Retinal pigment epithelial cell (primary cell): ENCODE measurements at places on chromosomes 13 and 19.

DNA sequence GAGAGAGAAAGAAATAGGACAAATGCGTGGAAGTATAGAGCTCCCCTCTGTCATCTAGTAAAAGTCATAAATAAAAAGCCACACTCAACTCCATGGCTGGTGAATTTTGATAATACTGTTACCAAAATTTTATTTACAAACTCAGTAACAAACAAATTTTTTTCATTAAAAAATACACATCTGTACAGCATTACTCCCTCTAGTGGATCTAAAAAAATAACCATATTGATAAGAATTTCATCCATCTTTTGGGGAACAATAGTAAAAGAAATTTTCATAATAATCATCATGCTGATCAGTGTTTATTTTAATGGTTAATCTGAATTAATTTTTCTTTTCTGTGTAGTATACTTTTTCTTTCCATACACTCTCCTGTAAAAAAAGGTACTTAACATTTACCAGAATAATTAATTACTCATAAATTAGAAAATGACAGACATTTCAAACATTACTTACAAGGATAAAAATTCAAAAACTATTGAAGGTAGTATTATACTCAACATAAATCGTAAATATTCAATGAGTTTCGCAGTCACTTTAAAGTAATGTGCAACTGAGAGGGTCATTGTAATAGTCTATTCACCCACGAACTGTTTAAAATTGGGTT, 173.5 kb upstream of the LSM14A start:
- no peak for DNase-seq

DNA sequence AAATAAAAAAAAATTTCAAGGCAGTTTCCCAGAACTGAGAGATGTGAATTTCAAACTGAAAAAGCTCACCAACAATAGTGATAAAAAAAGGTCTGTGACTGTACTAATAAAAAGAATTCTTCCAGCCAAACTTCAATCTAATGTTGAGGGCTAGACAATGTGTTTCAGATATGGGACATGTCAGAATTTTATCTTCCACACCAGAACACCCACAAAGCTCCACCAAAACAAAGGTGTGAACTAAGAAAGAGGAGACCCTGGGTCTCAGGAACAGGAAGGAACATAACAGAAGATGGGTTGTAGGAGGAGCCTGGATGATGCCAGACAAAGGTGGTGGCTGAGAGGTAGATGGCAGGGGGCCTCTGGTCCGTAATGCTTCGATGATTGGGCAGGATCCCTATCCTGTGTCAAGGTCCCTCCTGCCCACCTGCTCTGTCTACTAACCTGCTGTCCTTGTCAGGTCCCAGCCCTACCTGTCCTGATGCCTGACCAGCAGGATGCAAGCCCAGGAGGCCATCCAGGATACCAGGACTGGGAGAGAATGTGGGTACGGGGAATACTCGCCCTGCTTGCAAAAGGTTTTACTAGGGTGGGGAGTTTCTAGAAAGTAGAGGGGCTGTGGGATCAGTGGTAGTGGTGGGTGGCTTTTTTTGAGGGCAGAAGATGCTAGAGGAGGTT, 4.5 kb downstream of the MZF1 start:
- DNase-seq, result no peak

- peak; percentile 41 for DNase-seq
Measured at GRCh38 chr19:35063940-35064818, 22.7 kb downstream of the HPN start.

- DNase-seq, result peak; percentile 55
Measured at GRCh38 chr13:106172176-106172905, 363.1 kb downstream of the EFNB2 start.

GRCh38 chr13:44294876-44295275, 78.7 kb upstream of the SERP2 start:
- no peak for DNase-seq

- DNase-seq, result no peak
Measured at GRCh38 chr19:1232652-1233072, 5.1 kb downstream of the CBARP start.

GRCh38 chr19:6738787-6739389, 592 bp upstream of the TRIP10 start:
- DNase-seq, result no peak

- DNase-seq, result peak; percentile 40
Measured at GRCh38 chr13:43303033-43303729, 279.8 kb downstream of the DNAJC15 start.

- DNase-seq, result no peak
Measured at GRCh38 chr13:47399599-47399998, 502.7 kb upstream of the HTR2A start.

GRCh38 chr13:21668732-21669275, 2.1 kb upstream of the FGF9 start:
- DNase-seq, result no peak

DNA sequence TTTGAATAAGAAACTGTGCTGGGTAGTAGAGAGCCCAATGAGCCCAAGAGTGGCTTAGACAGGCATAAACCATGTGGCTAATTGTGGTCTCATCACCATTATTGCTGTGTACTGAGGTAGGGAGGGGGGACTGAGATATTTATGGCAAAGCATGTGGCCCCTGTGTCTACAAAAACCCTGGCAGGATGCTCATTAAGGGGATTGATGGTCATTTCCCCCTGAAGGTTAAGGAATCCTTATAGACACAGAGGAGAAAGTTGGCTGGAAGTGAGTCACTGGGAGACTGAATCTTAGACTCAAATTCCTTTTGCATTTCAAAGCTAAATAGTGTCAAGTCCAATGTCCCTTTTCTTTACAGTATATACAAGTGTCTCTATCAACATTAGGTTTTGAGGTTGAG, 9.8 kb upstream of the DACT3 start:
- DNase-seq, result no peak

- DNase-seq, result no peak
Measured at GRCh38 chr13:28339419-28339818, 155.5 kb downstream of the FLT1 start.

DNA sequence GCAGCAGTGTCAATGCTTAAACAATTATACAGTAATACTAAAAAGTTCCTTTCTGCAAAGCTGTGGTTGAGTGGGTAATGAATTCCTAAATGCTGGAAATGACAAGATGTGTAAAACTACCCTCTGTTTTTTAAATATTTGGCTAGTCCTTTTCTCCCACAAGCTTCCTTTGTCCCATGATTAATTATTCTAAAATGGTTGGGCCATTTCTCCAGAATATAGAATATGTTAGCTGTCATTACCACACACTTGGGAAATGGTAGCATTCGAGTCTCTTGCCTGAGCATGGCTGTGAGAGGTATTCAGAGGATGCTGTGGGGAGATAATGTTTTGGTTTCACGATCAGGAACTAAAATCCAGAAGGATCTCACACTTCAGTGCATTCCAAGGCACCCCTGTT, 1185.8 kb downstream of the UQCRFS1 start:
- DNase-seq, result no peak

DNA sequence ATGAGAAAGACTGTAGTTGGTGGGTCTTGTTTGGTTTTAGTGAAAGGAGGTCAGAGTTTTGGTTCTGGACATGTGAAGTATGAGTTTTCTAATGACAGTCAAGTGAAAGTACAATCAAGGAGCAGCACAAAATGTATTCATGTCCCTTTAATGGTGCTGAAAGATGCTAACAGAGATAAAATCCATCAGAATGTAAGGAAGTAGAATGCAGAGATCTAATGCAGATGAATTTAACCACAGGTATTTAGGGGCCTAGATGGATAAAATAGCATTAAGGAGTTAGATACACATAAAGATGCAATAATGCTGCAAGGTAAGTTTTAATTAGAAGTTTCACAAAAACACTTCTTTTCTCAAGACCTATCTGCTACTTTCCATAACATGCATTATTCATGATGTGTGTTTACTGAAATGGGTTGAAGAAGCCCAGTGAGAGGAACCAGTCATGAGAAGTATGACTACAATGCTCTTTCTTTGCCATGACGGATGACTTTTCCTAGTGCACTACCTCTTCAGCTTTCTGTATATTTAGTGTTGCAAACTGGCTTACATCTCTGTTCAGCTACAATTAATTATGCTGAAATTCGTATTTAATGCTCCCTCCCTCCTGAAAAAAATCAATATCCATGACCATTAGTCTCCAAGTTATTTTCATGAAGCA, 222.9 kb upstream of the HTR2A start:
- no peak for DNase-seq

DNA sequence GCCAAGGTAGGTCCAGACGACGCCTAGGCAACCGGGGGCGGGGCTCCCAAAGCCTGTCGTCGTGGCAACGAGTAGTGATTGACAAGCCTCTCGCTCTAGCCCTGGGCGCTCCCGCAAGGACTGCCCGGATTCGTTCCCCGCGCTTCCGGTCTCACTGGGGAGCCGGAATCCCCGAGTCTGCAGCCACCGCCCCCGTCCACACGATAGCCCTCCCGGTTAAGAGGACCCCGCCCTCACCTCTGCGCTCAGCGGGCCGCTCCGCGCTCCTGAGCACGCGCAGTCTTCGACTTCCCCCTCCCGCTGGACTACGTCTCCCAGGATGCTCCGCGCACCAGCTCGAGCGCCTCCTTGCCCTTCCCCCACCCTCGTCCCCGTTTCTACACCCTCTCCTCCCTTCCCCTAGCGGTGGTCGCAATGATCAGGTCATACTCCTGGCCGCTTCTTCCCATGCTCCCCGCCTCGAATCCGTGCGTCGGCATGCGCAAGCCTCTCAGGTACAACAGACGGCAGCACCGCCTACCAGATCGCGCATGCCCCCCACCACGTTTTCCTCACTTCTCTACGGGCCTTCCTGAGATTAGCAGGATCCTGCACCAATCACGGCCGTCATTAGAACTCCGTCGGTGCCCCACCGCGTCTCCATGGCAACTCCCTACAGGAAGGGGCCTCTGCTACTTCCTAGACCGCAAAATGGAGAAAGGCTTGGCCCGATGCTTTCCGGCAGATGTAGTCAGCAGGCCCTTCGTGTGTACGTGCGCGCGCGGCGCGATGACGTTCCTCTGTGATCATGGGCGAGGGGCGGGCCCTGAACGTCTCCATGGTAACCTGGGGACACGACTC, at the start of gene MZF1:
Gene MZF1 (minus strand): TSS at position 518 of the 840 bp plus-strand sequence. CDS start 1,946 bp downstream, outside the sequence.
- peak; percentile 100 for DNase-seq

- no peak for DNase-seq
Measured at GRCh38 chr13:73231471-73231870, 172.7 kb downstream of the KLF5 start.

DNA sequence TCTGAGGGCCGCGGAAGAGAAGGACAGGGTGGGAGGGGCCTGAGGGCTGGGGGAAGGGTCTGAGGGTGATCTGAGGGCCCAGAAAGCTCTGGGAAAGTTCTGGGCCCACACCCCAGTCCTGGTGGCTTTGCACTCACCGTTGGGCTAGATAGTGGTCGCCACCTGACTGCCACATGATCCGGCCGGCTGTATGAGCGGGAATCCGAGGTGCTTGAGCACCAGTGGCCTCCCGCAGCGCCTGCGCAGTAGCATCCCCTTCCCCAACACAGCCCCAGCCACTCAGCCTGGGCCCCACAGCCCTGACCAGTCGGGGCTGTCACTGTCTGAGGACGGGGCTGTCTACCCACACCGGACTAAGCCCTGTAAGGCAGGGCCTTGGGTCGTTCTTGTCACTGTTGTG, 15.0 kb downstream of the PRODH2 start:
- no peak for DNase-seq

DNA sequence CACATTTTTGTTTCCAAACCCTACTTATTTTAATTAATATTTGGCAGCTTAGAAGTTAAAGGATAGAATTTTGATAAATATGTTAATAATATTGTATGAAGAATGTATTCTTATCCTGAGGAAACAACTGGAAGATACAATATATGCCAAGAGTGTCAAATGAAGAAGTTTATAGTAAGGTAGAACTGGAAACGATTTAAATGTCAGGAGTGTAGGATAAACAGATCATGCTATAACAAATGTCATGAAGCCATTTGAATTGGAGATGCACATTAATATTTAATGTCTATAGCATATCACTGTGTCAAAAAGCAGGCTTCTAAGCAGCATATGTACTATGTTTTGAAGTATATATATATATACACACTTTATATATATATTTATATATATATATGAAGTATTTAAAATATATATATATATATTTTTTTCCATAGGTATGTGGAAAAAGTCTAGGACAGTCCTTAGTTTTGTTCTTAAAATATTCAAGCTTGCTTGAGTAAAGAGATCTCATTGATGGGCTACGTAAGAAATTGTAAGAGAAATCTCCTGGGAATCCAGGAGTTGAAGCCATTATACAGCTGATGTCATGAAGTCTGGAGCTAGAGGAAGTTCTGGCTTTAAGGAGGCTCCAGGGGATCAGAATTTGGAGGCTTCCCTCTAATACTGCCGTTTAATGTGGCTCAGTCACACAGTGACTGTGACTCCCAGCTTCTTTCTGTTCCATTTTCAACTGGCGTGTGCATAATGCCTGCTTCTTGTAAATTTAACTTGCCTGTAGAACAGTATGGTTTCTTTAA, 79.9 kb upstream of the MYCBP2 start:
- DNase-seq, result no peak

DNA sequence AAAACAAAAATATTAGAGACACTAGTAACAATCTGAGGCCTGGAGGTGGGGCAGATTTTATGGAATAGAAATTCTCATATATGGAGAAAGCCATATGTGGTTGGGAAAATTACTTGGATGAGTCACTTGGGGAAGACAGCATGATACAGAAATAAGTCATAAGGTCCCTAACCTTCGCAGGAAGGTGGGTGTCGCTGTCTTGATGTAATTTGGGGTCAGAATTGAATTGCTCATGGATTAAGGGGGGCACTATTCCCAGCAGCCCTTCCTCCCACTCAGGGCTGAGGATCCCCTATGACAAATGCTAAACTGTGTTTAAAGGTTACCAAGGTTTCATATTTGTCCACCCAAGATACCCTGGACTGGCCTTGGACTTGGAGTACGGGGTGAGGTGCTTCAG, 5.0 kb downstream of the RDH8 start:
- no peak for DNase-seq

- no peak for DNase-seq
Measured at GRCh38 chr19:731000-731399, 19.9 kb upstream of the MISP start.

- peak; percentile 79 for DNase-seq
Measured at GRCh38 chr19:51887522-51888498, at the start of gene ZNF577. ZNF577 (minus strand) TSS chr19:51887951; CDS start chr19:51880382, 7,569 bp downstream.

GRCh38 chr19:28406966-28407365, 806.0 kb downstream of the UQCRFS1 start:
- no peak for DNase-seq
